ENCODE measurements at places on chromosomes 4 and X. TPM values are rescaled to one million over a fixed set of nuclear protein-coding genes. Genes with fewer than 3 reads are reported as not detected.

DNA sequence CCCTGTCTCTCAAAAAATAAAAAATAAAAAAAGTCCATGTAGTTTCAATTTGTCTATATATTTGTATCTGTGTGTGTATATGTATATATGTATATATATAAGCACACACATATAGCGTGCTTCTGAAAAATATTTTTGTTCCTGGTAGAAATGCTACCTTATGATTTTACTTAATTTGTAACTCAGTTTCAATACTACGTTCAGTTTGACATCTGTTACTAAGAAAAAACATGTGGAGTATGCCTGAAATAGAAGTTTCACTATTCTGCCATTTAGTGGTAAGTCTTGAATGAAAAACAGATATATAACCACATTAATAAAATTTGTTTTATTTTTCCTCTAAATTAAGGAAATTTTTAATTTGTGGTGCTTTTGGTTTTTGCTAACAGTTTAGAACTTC is 14.2 kb downstream of the FSTL5 start:
- no peaks in the 10 kb centered on the region for H3K4me1 ChIP-seq
- H3K36me3 ChIP-seq: no peaks in the 10 kb centered on the region
- peaks cover 3% of the 10 kb centered on the region for H3K27me3 ChIP-seq
- DNase-seq: no peak

NDUFA1 gene
- 77.5 TPM for total RNA-seq

CTAG2 gene
- not detected for total RNA-seq

SATL1 gene
- 0.15 TPM for total RNA-seq

DCAF16 gene
- 30.8 TPM for total RNA-seq

PCDH11X gene
- total RNA-seq: not detected

EIF2S3 gene
- 295 TPM for total RNA-seq

DNA sequence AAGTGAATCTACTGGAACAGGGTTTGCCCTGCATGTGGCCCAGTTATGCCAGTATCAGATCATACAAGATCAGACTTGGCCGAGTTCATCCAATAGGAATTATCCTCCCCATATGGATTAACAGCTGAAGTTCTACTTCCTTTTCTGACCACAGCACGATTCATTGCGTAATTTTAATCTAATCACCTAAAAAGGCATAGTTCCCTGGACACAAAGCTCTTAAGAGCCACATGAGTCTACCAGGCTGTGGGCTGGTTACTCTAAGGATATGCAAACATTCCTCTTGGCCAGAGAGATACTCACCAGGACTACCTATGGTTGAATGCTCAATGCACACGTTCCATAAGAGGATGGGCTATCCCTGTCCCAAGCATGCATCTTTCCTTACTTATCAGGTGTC is 46.9 kb downstream of the CHST7 start:
- H3K36me3 ChIP-seq: peaks cover 2% of the 10 kb centered on the region
- H3K4me1 ChIP-seq: peaks cover 8% of the 10 kb centered on the region
- no peaks in the 10 kb centered on the region for H3K27me3 ChIP-seq
- DNase-seq: no peak
- no peak overlapping the region for H3K4me3 ChIP-seq

IRF2 gene
- total RNA-seq: 13.2 TPM

DNA sequence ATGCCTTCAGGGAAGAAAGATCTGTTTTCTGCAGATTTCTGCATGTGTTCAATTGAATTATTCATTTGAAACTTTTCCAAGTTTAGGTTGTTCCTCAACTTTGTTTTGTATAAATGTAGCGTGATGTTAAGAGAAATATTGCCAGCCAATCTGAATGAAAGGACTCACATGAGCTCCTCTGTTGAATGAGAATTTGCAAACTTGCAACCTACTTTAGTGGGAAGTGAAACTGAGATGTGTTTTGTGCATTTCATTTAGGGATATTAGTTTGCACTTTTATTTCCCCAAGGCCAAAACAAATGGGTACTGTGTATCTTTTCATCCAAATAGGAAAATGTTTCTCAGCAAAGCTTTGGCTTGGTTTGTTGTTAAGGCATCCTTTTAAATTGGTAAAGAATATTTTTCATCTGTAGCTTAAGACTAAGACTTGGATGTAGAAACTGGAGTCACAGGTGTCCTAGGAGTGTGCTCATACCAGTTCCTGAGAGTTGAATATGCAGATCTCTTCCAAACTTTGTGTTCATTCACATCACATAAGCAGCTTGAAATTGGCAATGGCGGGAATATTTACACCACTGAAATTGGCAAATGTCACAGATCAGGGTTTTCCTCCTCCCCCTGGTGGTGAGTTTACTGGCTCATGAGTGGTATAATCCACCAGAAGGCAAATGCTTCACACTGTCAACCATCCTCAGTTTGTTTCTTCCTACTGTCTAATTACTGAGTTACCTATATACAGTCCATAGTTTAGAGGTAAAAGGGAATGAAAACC is 193.6 kb upstream of the BANK1 start:
- no peaks in the 10 kb centered on the region for H3K4me1 ChIP-seq
- H3K27ac ChIP-seq: no peak overlapping the region
- no peaks in the 10 kb centered on the region for H3K36me3 ChIP-seq
- H3K4me3 ChIP-seq: no peak overlapping the region

DNA sequence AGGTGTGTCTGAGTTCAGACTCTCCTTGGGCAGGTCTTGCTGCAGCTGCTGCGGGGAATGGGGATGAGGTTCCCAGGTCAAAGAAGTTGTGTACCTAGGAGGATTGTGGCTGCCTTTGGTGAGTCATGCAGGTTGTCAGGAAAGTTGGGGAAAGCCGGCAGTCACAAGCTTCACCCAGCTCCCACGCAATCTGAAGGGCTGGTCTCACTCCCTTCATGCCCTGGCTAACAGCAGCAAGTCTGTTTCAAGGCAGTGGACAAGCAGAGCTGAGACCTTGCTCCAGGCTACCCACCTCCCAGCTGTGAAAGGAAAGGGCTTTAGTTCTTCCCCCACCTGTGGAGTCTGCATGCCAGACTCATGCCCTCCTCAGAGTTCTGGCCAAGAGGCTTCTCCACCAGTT is 287.2 kb downstream of the DTHD1 start:
- H3K27me3 ChIP-seq: no peaks in the 10 kb centered on the region
- no peak overlapping the region for H3K27ac ChIP-seq
- H3K4me1 ChIP-seq: no peaks in the 10 kb centered on the region
- DNase-seq: no peak
- H3K4me3 ChIP-seq: no peak overlapping the region
- no peaks in the 10 kb centered on the region for H3K36me3 ChIP-seq

DNA sequence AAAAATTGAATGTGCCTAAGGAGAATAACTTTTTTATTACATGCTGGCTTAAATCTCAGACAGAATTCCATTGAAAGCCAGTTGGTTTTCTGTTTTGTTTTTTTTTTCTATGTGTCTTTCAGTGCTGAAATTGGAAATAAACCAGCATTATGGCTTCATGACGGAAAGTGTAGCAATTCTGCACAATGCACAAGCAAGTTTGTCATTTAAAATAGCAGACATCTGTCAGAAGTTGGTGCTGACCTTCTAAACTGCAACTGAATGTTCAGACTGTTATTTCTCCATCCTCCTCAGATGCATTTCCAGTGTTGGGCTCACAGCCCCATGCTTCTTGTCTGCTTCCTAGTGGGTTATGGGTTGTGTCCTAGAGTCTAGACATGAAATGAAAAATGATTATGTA is 107.2 kb upstream of the LIMCH1 start:
- H3K4me1 ChIP-seq: peaks cover 53% of the 10 kb centered on the region
- no peak overlapping the region for H3K27ac ChIP-seq
- H3K4me3 ChIP-seq: no peak overlapping the region
- no peak for DNase-seq
- peaks cover 2% of the 10 kb centered on the region for H3K27me3 ChIP-seq

DNA sequence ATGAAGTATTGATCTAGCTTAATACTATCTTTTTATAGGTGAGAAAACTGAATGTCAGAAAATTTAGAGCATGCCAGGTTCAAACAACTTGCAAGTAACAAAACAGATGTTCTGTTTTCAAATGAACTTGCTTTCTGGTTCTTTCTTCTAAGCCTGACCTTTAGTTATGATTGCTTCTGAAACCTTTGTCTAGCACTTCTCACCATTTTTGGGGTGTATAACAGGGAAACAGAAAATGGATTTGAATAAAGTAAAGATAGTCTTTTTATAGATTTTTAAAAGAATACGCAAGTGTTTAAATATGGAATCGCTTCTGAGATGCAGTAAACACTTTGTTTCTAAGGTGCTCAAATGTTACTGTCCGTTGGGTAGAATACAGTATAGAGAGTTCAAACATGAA is 687.2 kb upstream of the CPEB2 start:
- H3K27me3 ChIP-seq: peaks cover 8% of the 10 kb centered on the region
- DNase-seq: no peak
- no peaks in the 10 kb centered on the region for H3K36me3 ChIP-seq
- H3K4me3 ChIP-seq: no peak overlapping the region

DNA sequence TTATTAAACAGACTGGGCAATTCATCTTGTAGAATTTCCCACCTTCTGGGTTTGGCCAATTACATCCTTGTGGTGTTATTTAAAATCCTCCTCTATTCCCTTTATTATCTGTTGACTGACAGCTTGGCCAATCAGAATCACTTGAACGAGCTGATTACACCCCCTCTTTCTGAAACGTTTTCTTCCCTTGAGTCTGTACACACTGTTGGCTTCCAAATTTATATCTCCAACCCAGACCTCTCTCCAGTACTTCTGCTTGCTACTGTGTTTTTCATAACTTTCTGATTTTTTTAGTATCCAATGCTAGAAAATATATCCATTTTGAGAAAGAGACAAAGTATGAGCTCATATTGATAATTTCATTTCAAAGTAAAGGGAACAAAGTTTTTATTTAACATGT is 14.8 kb downstream of the CD38 start:
- no peaks in the 10 kb centered on the region for H3K4me1 ChIP-seq
- H3K36me3 ChIP-seq: no peaks in the 10 kb centered on the region
- no peak overlapping the region for H3K27ac ChIP-seq
- no peak overlapping the region for H3K4me3 ChIP-seq
- H3K27me3 ChIP-seq: peaks cover 32% of the 10 kb centered on the region

DNA sequence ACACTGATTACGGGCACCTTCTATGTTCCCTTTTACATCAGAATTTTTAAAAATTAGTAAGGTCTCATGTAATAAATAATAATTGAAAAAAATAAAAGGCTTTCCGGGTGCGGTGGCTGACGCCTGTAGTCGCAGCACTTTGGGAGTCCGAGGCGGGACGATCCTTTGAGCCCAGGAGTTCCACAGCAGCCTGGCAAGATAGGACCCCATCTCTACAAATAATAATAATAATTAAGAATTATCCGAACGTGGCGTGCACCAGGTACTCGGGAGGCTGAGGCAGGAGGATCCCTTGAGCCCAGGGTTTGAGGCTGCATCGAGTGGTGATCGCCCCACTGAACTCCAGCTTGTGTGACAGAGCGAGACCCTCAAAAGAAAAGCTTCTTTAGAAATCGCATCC is 771 bp upstream of the LAMTOR3 start:
- H3K36me3 ChIP-seq: no peaks in the 10 kb centered on the region
- H3K4me3 ChIP-seq: peak overlapping the region; percentile 98
- DNase-seq: no peak
- H3K4me1 ChIP-seq: peaks cover 39% of the 10 kb centered on the region
- no peaks in the 10 kb centered on the region for H3K27me3 ChIP-seq
- peak overlapping the region; percentile 93 for H3K27ac ChIP-seq

GRCh38 chrX:148290931-148291330 is 209.5 kb upstream of the AFF2 start:
- no peak overlapping the region for H3K4me3 ChIP-seq
- DNase-seq: no peak
- H3K27me3 ChIP-seq: no peaks in the 10 kb centered on the region

DNA sequence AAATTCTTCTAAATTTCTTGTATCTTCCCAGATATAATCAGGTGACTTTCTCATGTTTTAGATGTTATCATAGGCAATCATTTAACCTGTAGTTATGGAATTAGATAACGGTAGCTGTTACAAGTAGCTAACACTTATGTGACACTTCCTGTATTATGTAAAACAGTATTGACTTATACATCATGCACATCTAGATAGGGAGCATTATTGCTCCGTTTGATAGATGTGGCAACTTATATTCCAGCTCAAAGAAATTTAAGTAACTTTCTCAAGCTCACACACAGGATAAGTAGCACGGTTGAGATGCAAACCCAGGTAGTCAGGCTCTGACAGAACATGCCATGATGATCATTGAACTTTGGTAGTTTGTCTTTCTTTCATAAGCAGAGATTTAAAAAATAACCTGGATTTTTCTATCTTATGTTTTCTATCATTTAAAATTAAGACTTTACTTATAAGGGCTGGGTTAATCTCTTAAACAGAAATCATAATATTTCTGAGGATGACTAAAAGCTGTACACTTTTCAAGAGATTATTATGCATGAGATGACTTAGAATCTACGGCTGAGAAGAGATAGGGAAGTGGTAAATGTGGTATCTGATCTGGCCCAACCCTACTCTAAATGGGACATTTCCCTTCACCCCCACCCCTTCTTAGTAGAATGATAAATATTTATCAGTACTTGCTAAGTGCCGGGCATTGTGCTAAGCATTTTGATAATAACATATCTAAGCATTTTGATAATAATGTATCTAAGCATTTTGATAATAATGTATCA is 69.1 kb upstream of the HPGD start:
- no peaks in the 10 kb centered on the region for H3K36me3 ChIP-seq
- H3K4me3 ChIP-seq: no peak overlapping the region
- peaks cover 8% of the 10 kb centered on the region for H3K27me3 ChIP-seq
- no peak for DNase-seq
- H3K4me1 ChIP-seq: peaks cover 3% of the 10 kb centered on the region

NXF2B gene
- not detected for total RNA-seq

DNA sequence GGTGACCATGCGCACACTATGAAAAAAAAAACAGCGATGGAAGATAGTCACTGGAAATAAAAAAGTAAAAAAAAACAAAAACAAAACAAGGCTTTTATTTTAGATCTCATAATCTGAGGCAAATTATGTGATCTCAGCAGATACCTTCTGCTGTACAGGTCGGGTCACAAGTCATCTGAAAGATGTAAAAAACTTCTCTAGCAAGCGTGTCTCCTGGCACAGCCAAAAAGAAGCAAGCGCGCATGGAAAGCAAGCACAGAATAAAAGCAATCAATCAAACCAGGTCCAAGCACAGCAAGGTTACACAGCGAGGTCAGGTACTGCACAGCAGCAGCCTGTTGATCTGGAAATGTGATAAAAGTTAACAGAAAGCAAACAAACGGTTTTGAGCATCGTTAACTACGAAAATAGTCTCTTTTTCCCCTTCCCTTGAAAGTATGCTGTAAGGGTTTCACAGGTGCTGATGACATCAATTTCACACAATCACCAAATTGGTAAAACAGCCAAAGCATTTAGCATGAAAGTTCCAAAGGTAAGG is 79.3 kb upstream of the MTNR1A start:
- H3K36me3 ChIP-seq: peaks cover 49% of the 10 kb centered on the region
- H3K4me1 ChIP-seq: peaks cover 3% of the 10 kb centered on the region
- H3K27ac ChIP-seq: no peak overlapping the region

GRCh38 chr4:173940146-173940545 is 343.3 kb downstream of the FBXO8 start:
- H3K27me3 ChIP-seq: peaks cover 19% of the 10 kb centered on the region
- no peak overlapping the region for H3K4me3 ChIP-seq
- H3K27ac ChIP-seq: no peak overlapping the region
- no peaks in the 10 kb centered on the region for H3K4me1 ChIP-seq
- H3K36me3 ChIP-seq: no peaks in the 10 kb centered on the region

- H3K27ac ChIP-seq: peak overlapping the region; percentile 92
- H3K4me3 ChIP-seq: no peak overlapping the region
- no peak for DNase-seq
- H3K27me3 ChIP-seq: no peaks in the 10 kb centered on the region
- peaks cover 68% of the 10 kb centered on the region for H3K4me1 ChIP-seq
These were observed 55.3 kb downstream of the ARHGAP10 start for GRCh38 chr4:147787204-147787603.

GPRASP1 gene
- total RNA-seq: 3.6 TPM
